ENCODE measurements at places on chromosomes 2 and 18.
A peak's percentile ranks its signal among the peaks of the same experiment; 100 is the strongest.

DNA sequence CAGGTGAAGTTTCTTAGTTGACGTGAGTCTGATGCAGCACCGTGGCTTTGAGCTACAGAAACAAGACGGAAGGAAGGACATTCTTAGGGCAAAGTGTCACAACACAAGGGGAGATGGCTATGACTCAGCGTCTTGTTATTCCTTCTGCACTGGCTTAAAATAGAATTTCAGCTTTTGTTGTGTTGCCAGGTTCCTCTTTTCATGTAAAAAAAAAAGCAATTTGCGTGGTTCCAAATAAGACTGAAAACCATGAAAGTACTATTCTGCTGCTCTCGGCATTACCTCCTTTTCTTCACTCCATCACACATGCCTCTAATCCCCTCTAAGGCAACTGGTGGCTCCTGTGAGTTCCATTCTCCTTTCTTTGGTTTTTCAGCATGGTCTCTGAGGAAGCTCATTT is 150.1 kb downstream of the ANTXR1 start:
- peak; percentile 59 for DNase-seq
- no peaks in the 10 kb centered on the region for H3K4me1 ChIP-seq
- no peak overlapping the region for H3K4me3 ChIP-seq
- H3K36me3 ChIP-seq, result no peaks in the 10 kb centered on the region
- H3K27me3 ChIP-seq, result no peaks in the 10 kb centered on the region
- no peak overlapping the region for H3K27ac ChIP-seq

GRCh38 chr18:73458186-73458964 is 590.6 kb upstream of the NETO1 start:
- DNase-seq, result no peak
- no peaks in the 10 kb centered on the region for H3K36me3 ChIP-seq
- no peak overlapping the region for H3K27ac ChIP-seq
- no peaks in the 10 kb centered on the region for H3K4me1 ChIP-seq

GRCh38 chr2:127641133-127641532 is 4.8 kb upstream of the GPR17 start:
- no peak overlapping the region for H3K27ac ChIP-seq
- H3K36me3 ChIP-seq, result no peaks in the 10 kb centered on the region
- H3K27me3 ChIP-seq, result no peaks in the 10 kb centered on the region
- no peak overlapping the region for H3K4me3 ChIP-seq

- H3K27ac ChIP-seq, result no peak overlapping the region
- H3K36me3 ChIP-seq, result no peaks in the 10 kb centered on the region
- H3K4me1 ChIP-seq, result no peaks in the 10 kb centered on the region
- DNase-seq, result no peak
Measured at GRCh38 chr18:28485918-28486317, 309.0 kb upstream of the CDH2 start.

GRCh38 chr18:31701744-31702143 is 17.4 kb upstream of the B4GALT6 start:
- no peaks in the 10 kb centered on the region for H3K4me1 ChIP-seq
- no peak overlapping the region for H3K27ac ChIP-seq
- no peaks in the 10 kb centered on the region for H3K27me3 ChIP-seq

- H3K36me3 ChIP-seq, result no peaks in the 10 kb centered on the region
- H3K4me3 ChIP-seq, result no peak overlapping the region
- no peaks in the 10 kb centered on the region for H3K27me3 ChIP-seq
- H3K27ac ChIP-seq, result no peak overlapping the region
- DNase-seq, result no peak
Measured at GRCh38 chr2:150267651-150268415, 219.6 kb downstream of the RND3 start.

DNA sequence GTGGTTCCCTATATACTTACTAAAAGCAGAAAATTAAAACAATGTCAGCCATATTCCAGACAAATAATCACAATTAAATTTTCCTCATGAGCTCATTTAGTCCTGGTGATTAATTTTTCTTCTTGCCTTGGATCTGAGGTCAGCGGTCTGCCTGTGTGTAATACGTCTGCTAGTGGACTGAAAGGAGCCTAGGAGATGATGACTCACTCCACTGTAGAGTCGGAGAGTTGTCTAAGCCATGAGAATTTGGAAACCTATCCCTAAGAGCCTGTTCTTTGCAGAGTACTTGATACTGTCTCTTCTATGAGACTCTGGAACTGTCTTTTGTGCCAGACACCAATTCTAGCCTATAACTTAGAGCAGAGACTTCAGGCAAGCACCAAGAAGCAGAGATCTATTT is 94.2 kb upstream of the RAB27B start:
- DNase-seq, result peak; percentile 12
- no peaks in the 10 kb centered on the region for H3K36me3 ChIP-seq
- H3K4me3 ChIP-seq, result no peak overlapping the region

GRCh38 chr18:57698571-57699276 is 77.1 kb upstream of the NARS1 start:
- no peak overlapping the region for H3K27ac ChIP-seq
- H3K36me3 ChIP-seq, result peaks cover 4% of the 10 kb centered on the region
- no peak for DNase-seq
- H3K4me3 ChIP-seq, result no peak overlapping the region
- H3K4me1 ChIP-seq, result peaks cover 10% of the 10 kb centered on the region
- H3K27me3 ChIP-seq, result no peaks in the 10 kb centered on the region

- H3K27ac ChIP-seq, result no peak overlapping the region
- H3K4me3 ChIP-seq, result no peak overlapping the region
- no peaks in the 10 kb centered on the region for H3K36me3 ChIP-seq
Measured at GRCh38 chr2:70738159-70738558, 29.8 kb downstream of the ADD2 start.

DNA sequence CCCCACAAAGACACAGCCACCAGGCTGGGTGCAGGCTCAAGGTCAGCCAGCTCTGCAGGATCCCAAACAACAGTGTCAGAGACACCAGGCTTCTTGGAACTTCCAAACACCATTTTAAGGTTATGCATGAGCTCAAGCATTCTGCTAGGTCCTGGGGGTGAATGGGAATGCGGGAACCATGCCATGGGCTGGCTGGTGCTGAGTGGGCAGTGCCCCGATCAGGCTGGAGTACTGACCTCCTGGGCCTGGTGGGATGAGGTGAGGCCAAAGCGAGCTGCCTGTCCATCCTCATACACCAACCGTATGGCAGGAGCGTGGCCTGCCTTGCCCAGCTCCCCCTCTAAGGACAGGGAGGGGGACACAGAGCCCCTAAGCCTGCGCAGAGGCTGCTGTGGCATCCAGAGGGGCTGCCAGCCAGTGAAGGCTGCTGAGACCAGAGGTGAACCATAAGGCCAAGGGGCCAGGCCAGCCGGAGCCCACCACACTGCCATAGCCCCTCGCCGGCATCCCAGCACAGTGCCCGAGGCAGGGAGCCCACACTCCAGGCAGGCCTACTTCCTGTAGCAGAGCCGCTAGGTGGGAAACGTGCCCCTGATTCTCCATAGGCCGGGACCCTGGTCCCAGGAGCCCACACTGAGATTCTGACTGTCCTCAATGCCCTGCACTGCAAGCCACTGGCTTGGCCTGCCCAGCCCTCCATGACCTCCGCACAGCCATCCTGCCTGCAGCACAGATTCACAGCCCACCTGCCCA is 135.0 kb downstream of the HDAC4 start:
- peaks cover 44% of the 10 kb centered on the region for H3K4me1 ChIP-seq
- no peak overlapping the region for H3K4me3 ChIP-seq
- H3K27me3 ChIP-seq, result no peaks in the 10 kb centered on the region
- H3K27ac ChIP-seq, result peak overlapping the region; percentile 21
- no peaks in the 10 kb centered on the region for H3K36me3 ChIP-seq

DNA sequence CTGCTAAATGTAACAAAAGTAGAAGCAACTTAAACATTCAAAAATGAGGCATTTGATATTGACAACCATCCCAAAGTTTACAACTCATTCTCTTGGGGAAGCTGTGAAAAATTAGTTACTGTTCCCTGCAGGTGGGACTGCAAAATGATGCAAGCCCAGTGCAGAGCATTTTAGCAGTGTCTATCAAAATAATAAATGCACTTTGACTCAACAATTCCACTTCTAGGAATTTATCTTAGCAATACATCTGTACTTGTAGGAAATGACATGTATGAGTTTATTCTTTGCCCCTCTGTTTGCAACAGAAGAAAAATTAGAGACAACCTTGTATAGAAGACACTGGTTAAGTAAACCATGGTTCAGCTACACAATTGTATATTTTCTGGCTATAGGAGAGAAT is 48.0 kb upstream of the TLK1 start:
- H3K27me3 ChIP-seq, result no peaks in the 10 kb centered on the region
- H3K4me1 ChIP-seq, result no peaks in the 10 kb centered on the region
- no peaks in the 10 kb centered on the region for H3K36me3 ChIP-seq
- H3K4me3 ChIP-seq, result no peak overlapping the region
- no peak overlapping the region for H3K27ac ChIP-seq

DNA sequence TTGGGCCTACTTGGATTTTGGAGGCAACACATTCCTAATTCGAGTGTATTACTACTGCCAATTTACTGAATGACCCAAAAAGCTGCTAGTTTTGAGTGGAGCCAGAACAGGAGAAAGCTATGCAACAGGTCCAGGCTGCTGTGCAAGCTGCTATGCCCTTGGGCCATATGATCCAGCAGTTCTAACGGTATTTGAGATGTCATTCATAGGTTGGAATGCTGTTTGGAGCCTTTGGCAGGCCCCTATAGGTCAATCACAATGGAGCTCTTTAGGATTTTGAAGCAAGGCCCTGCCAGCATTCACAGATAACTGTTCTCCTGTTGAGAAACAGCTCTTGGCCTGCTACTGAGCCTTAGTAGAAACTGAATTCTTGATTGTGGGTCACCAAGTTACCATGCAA is 368.7 kb downstream of the CDH19 start:
- H3K36me3 ChIP-seq, result no peaks in the 10 kb centered on the region
- no peak overlapping the region for H3K27ac ChIP-seq
- no peaks in the 10 kb centered on the region for H3K4me1 ChIP-seq
- H3K4me3 ChIP-seq, result no peak overlapping the region
- H3K27me3 ChIP-seq, result no peaks in the 10 kb centered on the region
- DNase-seq, result no peak

DNA sequence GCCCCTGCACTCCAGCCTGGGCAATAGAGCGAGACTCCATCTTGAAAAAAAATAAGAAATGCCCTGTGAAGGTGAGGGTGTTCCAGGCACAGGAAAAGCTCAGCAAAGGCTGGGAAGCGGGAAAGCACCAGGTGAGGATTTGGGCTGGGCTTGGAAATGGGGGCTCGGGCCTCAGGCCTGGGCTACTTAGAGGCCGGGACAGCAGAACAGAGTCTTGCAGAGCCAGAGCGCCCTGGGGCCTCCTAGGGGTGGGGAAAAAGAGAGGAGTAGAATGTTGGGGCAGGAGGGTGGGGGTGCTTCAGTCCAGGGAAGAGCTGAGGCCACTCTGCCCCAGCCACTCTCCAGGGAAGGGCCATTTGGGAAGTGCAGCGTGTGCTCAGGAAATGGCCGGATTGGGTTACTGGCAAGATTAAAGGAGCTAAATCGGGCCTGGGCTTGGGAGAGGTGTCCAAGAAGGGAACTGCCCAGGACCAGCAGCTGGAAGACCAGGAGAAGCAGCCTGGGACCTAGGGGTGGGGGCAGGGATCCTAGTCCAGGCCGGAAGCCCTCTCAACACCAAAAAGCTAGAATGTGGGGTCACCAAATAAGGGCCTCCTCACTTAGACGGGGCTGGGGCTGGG is 13.8 kb upstream of the DES start:
- no peak overlapping the region for H3K27ac ChIP-seq
- H3K36me3 ChIP-seq, result no peaks in the 10 kb centered on the region
- peaks cover 1% of the 10 kb centered on the region for H3K4me1 ChIP-seq
- DNase-seq, result no peak
- no peak overlapping the region for H3K4me3 ChIP-seq
- H3K27me3 ChIP-seq, result no peaks in the 10 kb centered on the region

- H3K36me3 ChIP-seq, result no peaks in the 10 kb centered on the region
- no peak for DNase-seq
- H3K27ac ChIP-seq, result no peak overlapping the region
- H3K4me3 ChIP-seq, result no peak overlapping the region
- H3K27me3 ChIP-seq, result no peaks in the 10 kb centered on the region
Measured at GRCh38 chr2:167471734-167472133, 583.5 kb downstream of the XIRP2 start.

DNA sequence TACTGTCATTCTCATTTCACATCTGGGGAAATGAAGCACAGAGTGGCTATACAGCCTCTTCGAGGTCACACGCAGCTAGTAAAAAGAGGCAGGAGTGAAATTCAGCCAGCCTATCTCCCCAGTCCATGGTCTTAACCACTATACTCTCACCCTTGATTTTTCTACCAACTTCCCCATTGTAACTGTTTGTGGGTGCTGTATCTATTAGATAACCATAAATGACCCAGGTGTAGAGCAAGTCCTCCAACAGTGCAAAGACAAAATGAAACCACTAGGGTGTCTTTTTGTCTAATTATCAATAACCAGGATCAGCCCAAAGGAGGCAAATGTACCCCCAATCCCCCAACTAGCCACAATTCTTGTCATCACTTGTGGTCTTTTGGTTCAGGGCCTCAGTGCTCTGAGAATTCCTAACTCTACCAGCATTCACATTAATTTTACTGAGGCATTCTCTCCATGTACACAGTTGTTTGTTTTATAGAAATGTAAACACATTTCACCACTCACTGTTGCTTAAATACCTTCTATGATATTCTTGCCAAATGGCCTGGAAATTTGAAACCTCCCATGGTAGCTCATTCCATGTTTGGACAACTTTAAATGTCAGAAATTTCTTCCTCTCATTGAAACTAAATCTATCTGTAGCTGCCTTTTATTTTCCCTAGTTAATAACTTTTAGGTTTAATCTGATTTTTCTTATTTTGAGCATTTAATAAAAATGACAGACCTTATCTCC is 58.7 kb downstream of the SLC40A1 start:
- H3K36me3 ChIP-seq, result no peaks in the 10 kb centered on the region
- H3K4me3 ChIP-seq, result no peak overlapping the region
- DNase-seq, result no peak
- H3K4me1 ChIP-seq, result peaks cover 20% of the 10 kb centered on the region

GRCh38 chr2:88828397-88829137 is 137.1 kb downstream of the RPIA start:
- peak overlapping the region; percentile 7 for H3K27ac ChIP-seq
- no peak overlapping the region for H3K4me3 ChIP-seq
- no peak for DNase-seq
- H3K4me1 ChIP-seq, result peaks cover 11% of the 10 kb centered on the region
- H3K27me3 ChIP-seq, result no peaks in the 10 kb centered on the region

GRCh38 chr2:63287956-63288355 is 237.3 kb downstream of the OTX1 start:
- H3K27me3 ChIP-seq, result no peaks in the 10 kb centered on the region
- H3K27ac ChIP-seq, result no peak overlapping the region
- H3K4me3 ChIP-seq, result no peak overlapping the region

DNA sequence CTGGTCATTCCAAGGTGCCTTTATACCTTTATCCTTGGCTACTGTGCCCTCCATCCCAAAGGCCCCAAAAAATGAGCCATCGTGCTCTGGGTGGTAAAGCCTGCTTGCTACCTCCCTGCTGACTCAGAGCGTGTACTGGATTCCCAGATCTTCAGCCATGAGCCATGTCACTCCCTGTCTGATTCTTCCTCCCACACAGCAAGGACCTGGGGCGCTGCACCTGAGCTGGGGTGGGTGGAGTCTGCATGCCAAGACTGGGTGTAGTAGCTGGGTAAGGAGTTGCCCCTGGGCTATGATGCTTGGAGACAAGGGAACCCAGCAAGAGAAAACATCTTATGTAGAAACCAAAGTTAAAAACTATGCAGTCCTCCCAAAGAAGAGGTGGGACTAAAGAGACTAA is 37.2 kb upstream of the APCDD1 start:
- H3K4me1 ChIP-seq, result no peaks in the 10 kb centered on the region
- DNase-seq, result no peak
- H3K27me3 ChIP-seq, result no peaks in the 10 kb centered on the region
- H3K36me3 ChIP-seq, result no peaks in the 10 kb centered on the region
- no peak overlapping the region for H3K4me3 ChIP-seq

Data from body of pancreas (tissue), 4 donors.